Muscle of back (tissue), 13 donors: ENCODE measurements at places on chromosomes 3 and 15. TPM values are rescaled to one million over a fixed set of nuclear protein-coding genes. Genes with fewer than 3 reads are reported as not detected.

ALS2CL gene
- 6.0 TPM for polyA plus RNA-seq

AADACL2 gene
- not detected for polyA plus RNA-seq

KIF15 gene
- 10.8 TPM for polyA plus RNA-seq

C3orf49 gene
- not detected for polyA plus RNA-seq

SCN11A gene
- polyA plus RNA-seq: 3.9 TPM

CELF6 gene
- polyA plus RNA-seq: 0.72 TPM

FANCD2OS gene
- not detected for polyA plus RNA-seq

RETNLB gene
- not detected for polyA plus RNA-seq

NT5DC2 gene
- 79.5 TPM for polyA plus RNA-seq

- DNase-seq: no peak
Observed at GRCh38 chr3:30710017-30710416, 103.6 kb downstream of the TGFBR2 start.

GRCh38 chr15:65957451-65957850 is 88.2 kb downstream of the RAB11A start:
- no peak for DNase-seq

DNA sequence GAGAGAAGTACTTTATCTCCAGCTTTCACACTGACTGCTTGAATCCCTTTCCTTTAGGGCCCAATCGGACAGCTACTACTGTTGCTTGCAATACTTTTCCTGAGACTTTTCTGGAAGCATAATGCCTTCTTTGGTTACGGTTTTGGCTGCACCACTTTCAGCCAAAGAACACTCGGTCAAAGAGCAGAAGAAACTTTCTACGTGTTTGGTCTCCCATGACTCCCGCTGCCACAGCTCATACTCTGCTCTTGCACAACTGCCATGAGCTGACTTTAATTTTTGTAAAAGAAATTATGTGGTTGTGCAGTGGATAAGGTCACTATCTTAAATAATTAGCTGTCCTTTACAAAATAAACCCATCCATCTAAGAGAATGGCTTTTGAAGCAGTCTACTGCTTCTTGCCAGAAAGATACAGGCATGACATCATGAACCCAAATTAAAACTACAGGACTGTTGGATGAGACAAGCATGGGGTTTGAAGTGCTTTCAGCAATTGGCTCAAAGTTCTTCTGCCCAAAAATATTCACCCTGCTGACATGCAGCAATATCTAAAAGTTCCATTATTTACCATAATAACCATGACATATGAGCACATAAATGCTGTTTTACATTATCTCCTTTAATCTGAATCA is 42.0 kb downstream of the PROS1 start:
- no peak for DNase-seq

- DNase-seq: peak; percentile 47
Observed at GRCh38 chr3:30659270-30660130, 53.1 kb downstream of the TGFBR2 start.

- DNase-seq: no peak
Observed at GRCh38 chr3:192001218-192001617, 540.3 kb downstream of the PYDC2 start.
